ENCODE measurements at places on chromosomes 2 and 18.

GRCh38 chr2:199040522-199040921 lies 417.2 kb downstream of the SATB2 start:
- DNase-seq, result no peak

- DNase-seq, result peak; percentile 12
Observed at GRCh38 chr18:42310956-42311355, 355.9 kb downstream of the PIK3C3 start.

GRCh38 chr18:22813648-22814328 lies 119.3 kb upstream of the RBBP8 start:
- peak; percentile 70 for DNase-seq

DNA sequence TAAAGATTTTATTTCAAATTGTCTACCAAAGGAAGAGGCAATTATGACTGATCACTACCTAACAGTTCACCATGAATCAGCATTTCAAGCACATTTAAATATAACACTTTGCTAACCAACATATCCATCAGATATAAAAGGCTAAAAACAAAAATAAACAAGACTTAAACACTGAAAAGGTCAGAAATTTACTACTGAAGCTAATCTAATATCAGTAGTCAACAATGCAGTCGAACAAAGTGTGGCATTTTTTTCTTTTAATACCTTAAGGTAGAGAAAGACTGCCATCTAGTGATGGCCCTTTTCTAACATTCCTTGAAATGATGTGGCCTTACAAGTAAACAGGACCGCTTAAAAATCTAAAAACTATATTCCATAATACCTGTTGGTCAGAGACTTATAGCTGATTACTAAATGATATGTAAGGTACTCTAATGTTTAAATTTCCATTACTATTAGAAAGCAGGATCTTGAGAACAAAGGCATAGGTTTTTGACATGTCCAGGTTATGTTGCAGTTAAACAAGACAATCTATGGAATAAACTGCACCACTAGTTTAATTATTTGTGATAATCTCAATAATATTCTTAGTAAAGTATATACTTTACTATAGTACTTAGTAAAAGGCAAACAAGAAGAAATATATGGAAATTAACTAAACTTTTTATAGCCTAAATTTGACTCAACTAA lies 80.0 kb downstream of the EXOC6B start:
- DNase-seq, result peak; percentile 78

Data from iris pigment epithelial cell (primary cell).